Cardiac muscle cell (in vitro differentiated cells and primary cell): ENCODE measurements at places on chromosomes 6 and 20. TPM values are rescaled to one million over a fixed set of nuclear protein-coding genes. Genes with fewer than 3 reads are reported as not detected.

Gene LGSN
- total RNA-seq, result not detected in 2 replicates

Gene MYLK2
- 0.15 TPM in 1 of 2 replicates, not detected in the other for total RNA-seq

DNA sequence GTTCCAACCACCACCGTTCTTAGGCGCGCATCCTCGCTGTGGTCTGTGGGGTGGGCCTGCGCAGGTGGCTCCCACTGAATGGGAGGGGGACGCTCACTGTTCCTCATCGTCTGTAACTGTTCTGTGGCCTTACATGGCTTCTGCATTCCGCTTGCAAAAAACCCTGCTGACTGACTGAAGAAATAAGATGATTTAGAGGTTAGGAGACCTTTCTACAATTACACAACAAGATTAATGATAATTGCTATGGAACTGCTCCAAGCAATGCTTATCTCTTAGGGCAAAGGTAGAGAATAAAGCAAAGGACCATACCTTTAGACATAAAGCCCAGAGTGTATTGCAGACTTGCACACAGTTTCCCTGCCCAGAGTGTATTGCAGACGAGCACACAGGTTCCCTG lies 14.4 kb upstream of the DACT2 start:
- no peak for DNase-seq

DNA sequence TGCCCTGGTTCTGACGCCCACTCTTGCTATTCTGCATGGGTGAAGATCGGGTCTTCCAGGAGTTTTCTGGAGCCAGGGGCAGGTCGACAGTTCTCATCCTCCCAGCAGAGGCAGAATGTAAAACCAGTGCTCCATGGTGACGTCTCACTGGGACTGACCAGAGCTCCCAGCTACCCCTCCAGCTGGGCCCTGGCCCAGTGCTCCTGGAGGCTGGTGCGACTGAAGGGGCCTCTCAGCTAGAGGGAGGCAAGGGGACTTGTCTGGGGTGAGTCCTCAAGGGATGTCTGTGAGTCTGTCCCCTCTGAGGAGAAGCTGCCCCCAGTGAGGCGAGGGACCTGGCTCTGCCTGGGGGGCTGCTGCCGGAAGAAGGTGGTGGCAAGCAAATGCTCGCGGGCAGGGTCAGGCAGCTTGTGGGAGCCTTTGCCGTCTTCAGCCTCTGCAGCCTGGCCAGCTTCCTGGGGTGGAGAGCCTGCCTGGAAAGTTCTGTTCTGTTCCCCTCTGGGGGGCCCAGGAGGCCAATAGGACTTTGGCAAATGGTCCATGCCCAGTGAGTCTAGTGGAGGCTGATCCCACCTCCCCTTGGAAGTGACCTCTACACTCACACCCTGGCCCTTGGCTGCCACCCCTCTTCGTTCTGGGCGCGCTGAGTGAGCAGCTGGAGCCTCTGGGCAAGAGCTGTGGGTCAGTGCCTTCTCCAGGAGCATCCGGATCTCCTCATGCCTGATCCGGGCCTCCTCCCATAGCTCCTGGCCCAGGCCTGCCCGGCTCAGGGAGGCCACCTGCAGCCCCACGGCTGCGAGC lies 47.5 kb downstream of the KIAA1755 start:
- DNase-seq, result no peak

DNA sequence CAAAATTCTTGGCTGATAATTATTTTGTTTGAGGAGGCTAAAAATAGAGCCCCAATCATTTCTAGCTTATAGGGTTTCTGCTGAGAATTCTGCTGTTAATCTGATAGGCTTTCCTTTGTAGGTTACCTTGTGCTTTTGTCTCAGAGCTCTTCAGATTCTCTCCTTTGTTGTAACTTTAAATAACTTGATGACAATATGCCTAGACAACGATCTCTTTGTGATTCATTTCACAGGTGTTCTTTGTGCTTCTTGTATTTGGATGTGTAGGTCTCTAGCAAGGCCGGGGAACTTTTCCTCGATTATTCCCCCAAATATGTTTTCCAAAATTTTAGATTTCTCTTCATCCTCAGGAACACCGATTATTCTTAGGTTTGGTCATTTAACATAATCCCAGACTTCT lies 376.5 kb upstream of the MAN1A1 start:
- DNase-seq, result no peak

DNA sequence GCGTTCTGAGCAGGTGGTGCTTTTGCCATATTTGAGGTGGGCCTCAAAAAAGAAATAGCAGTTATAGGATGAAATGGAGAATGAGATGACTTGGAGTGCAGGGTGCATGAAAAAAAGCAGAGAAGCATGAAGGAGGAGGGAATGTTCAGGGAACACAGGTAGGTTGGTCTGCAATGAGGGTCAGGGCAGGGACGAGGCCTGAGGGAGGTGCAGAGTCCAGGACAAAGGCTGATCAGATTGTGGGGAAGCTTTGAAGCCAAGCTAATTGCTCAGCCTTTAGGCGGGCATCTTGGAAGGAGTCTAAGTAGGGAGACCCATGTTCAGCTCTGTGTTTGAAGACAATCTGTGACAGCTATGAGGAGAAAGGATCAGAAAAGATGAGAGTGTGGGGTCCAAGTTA lies 12.0 kb downstream of the TRAM2 start:
- DNase-seq, result no peak

- DNase-seq, result no peak
Observed at GRCh38 chr6:20441921-20442320, 40.2 kb downstream of the E2F3 start.

DNA sequence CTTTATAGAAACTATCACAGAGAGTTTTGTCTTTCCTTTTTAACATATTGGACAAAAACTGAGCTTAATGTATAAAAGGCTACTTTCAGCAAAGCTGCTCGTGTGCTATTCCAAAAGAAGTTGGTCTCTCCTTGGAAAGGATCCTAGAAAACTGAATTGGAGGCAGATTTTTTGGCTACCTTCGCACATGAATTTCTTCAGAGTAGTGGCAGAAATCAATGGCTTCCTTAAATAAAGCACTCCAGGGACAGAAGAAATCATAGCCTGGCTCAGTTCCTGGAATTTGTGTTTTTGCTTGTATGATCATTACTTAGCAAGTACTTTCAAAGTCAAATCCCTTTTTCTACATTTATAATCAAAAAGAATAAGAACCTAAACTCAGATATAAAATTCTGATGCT lies 780.3 kb downstream of the PHF3 start:
- peak; percentile 32 for DNase-seq

- DNase-seq, result no peak
Observed at GRCh38 chr20:63264000-63264399, 8.6 kb upstream of the ARFGAP1 start.

GRCh38 chr6:52361945-52362442 lies at the start of gene PAQR8:
PAQR8 (plus strand) TSS chr6:52362151; CDS start chr6:52403214, 41,063 bp downstream.
- peak; percentile 80 for DNase-seq

DNA sequence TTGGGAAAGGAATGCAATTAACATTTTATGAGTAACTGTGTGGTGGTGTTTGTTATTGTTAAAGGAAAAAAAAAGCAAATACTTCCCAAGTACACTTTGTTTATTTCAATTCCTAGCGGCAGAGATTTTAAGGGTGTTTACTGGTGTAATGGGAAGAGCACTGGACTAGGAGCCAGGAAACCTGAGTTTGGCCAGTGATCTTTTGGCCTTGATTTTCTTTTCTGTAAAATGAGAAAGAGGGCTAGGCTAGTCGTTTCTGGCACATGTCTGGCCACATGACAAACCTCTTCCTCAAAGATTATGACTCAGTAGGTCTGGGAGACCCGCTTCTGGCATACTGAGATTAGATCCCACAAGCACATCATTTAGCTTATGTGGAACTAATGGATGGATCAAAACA lies 428.1 kb upstream of the NOX3 start:
- DNase-seq, result no peak

- no peak for DNase-seq
Observed at GRCh38 chr6:54335871-54336270, 27.6 kb downstream of the TINAG start.

DNA sequence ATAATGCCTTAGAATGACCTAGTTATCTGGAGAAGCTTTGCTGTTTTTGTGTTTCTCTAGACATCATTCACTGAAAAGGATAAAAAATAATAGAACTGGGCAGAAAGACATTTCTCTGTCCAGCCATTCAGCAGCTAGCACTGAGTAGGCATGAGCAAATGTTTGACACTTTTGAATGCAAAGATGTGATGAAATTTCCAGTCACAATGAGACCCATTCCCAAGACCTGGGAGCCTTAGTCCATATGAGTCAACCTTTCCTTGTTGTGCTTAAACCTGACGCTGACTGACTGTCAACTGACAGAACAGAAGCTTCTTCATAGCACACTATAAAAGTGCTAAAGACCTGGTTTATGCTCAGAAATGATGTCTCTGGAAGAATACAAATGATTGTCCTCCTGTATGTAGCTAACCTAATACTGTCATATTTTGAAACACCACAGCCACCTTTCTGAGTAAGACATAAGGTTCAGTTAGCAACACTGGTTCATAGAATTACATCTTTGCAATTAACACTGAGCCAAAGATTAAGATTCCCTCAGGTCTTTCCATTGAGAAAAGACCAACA lies 17.1 kb downstream of the RALGAPA2 start:
- no peak for DNase-seq
